Endothelial cell of umbilical vein (primary cell): ENCODE measurements at places on chromosomes 1 and 21. TPM values are rescaled to one million over a fixed set of nuclear protein-coding genes. Genes with fewer than 3 reads are reported as not detected.
A peak's percentile ranks its signal among the peaks of the same experiment; 100 is the strongest.

GRCh38 chr21:32726839-32727686 is 750 bp downstream of the SYNJ1 start:
- DNase-seq, result peak; percentile 63

The TMEM200B gene
- total RNA-seq, result 1.5 and 1.6 TPM in 2 replicates

GRCh38 chr1:167221126-167221737 is 546 bp downstream of the POU2F1 start:
- DNase-seq, result peak; percentile 7

- DNase-seq, result no peak
Observed at GRCh38 chr1:74531796-74532195, 19.4 kb upstream of the LRRC53 start.

GRCh38 chr1:210690236-210690635 is 361.5 kb downstream of the HHAT start:
- no peak for DNase-seq

GRCh38 chr1:115213130-115213529 is 123.8 kb upstream of the TSPAN2 start:
- no peak for DNase-seq

- DNase-seq, result no peak
Observed at GRCh38 chr1:34360574-34360973, 183.9 kb downstream of the C1orf94 start.
